Hematopoietic multipotent progenitor cell treated with erythropoietin and hydrocortisone succinate and interleukin-3 and kit ligand, for 17 days (in vitro differentiated cells): ENCODE measurements at places on chromosomes 12 and 14.
A peak's percentile ranks its signal among the peaks of the same experiment; 100 is the strongest.

DNA sequence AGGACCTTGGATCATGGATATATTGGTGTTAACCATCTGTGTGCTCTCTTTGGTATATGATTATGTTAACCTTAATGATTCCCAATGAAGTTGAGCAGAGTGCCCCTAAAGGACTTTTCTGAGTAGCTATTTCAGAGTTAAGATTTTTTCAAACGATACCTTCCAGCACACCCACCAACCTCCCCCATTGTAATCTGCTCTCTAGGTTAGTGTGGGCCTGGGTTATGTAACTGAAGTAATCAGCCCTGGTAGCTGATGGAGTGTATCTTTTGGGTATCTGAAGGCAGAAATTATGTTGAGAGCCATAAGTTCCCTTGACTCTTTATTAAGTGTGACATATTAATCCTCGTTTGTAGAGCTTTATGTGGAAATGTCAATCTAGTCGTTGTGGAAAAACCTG, 47.6 kb upstream of the RNU6-8 start:
- no peak for DNase-seq

DNA sequence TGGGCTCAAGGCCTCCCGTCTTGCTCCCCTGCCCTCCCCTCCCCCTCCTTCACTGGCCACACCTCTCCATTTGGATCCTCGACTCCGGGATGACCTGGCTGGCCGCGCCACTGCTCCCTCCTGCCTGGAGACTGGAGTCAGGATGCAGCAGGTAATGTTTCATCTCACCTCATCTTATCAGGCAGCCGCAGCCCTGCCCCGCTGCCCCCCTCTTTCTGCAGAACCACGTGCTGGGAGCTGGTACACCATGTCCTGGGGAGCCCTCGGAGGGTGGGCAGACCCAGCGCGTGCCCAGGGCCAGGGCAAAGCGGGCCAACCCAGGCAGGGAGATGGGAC, 31.1 kb downstream of the BEGAIN start:
- DNase-seq: no peak

- DNase-seq: peak; percentile 34
These were observed 88.1 kb downstream of the PPP2R5E start for GRCh38 chr14:63454863-63455622.

DNA sequence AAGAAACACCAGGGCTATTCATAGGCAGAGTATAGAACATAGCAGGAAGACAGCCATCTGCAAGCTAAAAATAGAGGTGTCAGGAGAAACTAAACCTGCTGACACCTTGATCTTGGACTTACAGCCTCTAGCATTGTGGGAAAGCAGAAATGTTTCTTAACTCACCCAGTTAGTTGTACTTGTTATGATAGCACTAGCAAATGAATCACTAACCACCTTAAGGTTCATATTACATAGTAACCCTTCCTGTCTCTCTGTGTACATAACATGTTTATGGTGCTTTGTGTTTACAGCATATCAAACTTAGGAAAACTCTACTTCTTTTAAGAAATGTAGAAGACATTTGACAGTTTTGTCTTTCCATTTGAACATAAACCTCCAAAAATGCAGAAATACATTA, 1031.3 kb downstream of the FSCB start:
- no peak for DNase-seq
